ENCODE measurements at places on chromosomes 5 and 9. TPM values are rescaled to one million over a fixed set of nuclear protein-coding genes. Genes with fewer than 3 reads are reported as not detected.

The PNPLA7 gene
- total RNA-seq = 0.54 TPM

The SCGB3A2 gene
- not detected for total RNA-seq

The CRB2 gene
- total RNA-seq = 0.09 TPM

The DOLK gene
- total RNA-seq = 39.9 TPM

The FYB1 gene
- total RNA-seq = 9.0 TPM

The PCDHB12 gene
- not detected for total RNA-seq

The PCDHA4 gene
- total RNA-seq = 1.1 TPM

The NXNL2 gene
- 0.99 TPM for total RNA-seq

The EGFL7 gene
- 54.3 TPM for total RNA-seq

The PCDHGB2 gene
- total RNA-seq = not detected

The SLC6A19 gene
- total RNA-seq = 0.38 TPM

The CEP78 gene
- 20.6 TPM for total RNA-seq

The ANKRD18B gene
- total RNA-seq = 4.8 TPM
